ENCODE measurements at places on chromosomes 16 and 17.
A peak's percentile ranks its signal among the peaks of the same experiment; 100 is the strongest.

- H3K4me3 ChIP-seq = no peak overlapping the region
- no peaks in the 10 kb centered on the region for H3K36me3 ChIP-seq
- H3K4me1 ChIP-seq = no peaks in the 10 kb centered on the region
- H3K27ac ChIP-seq = no peak overlapping the region
- H3K27me3 ChIP-seq = no peaks in the 10 kb centered on the region
Observed at GRCh38 chr17:68775969-68776368, 174.8 kb upstream of the FAM20A start.

DNA sequence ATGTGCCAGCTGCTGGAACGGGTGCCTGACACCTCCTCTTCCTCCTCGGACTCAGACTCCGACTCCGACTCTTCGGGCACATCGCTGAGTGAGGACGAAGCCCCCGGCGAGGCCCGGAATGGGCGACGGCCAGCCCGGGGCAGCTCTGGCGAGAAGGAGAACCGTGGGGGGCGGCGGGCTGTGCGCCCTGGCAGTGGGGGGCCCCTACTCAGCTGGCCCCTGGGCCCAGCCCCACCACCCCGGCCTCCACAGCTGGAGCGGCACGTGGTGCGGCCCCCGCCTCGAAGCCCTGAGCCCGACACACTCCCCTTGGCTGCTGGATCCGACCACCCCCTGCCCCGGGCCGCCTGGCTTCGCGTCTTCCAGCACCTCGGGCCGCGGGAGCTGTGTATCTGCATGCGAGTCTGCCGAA, 6.8 kb downstream of the FBXL19 start:
- no peak overlapping the region for H3K4me3 ChIP-seq
- DNase-seq = no peak
- peaks cover 34% of the 10 kb centered on the region for H3K36me3 ChIP-seq
- H3K27me3 ChIP-seq = no peaks in the 10 kb centered on the region

GRCh38 chr17:80005360-80006338, 30.0 kb downstream of the TBC1D16 start:
- H3K4me3 ChIP-seq = peak overlapping the region; percentile 59
- H3K4me1 ChIP-seq = peaks cover 8% of the 10 kb centered on the region
- H3K36me3 ChIP-seq = no peaks in the 10 kb centered on the region

GRCh38 chr17:76077584-76078110, 1.3 kb upstream of the ZACN start:
- DNase-seq = peak; percentile 20
- peaks cover 45% of the 10 kb centered on the region for H3K4me1 ChIP-seq
- no peak overlapping the region for H3K27ac ChIP-seq
- H3K27me3 ChIP-seq = peaks cover 71% of the 10 kb centered on the region
- H3K4me3 ChIP-seq = peak overlapping the region; percentile 66

DNA sequence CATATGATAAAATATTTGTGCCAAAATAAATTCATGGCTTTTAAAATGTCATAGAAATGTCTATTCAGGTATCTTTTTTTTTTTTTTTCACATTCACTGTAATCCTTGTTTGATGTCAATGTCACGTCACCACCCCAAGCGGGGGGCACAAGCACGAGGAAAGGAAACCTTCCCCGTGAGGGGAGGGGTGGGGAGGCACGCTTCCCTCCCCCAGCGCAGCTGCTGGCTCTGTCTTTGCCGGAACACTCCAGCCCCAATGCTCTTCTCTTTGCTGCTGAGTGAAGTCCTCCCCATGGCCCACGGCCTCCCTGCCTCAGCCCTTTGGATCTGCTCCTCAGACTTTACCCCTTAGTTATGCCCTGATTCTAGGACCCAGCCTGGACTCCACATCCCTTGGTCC, 1.5 kb downstream of the SLC35G3 start:
- DNase-seq = no peak
- no peak overlapping the region for H3K4me3 ChIP-seq
- H3K4me1 ChIP-seq = no peaks in the 10 kb centered on the region
- no peaks in the 10 kb centered on the region for H3K27me3 ChIP-seq

GRCh38 chr16:68246666-68247065, 1.5 kb downstream of the PLA2G15 start:
- H3K4me3 ChIP-seq = no peak overlapping the region
- no peak for DNase-seq
- no peaks in the 10 kb centered on the region for H3K4me1 ChIP-seq
- H3K36me3 ChIP-seq = no peaks in the 10 kb centered on the region

DNA sequence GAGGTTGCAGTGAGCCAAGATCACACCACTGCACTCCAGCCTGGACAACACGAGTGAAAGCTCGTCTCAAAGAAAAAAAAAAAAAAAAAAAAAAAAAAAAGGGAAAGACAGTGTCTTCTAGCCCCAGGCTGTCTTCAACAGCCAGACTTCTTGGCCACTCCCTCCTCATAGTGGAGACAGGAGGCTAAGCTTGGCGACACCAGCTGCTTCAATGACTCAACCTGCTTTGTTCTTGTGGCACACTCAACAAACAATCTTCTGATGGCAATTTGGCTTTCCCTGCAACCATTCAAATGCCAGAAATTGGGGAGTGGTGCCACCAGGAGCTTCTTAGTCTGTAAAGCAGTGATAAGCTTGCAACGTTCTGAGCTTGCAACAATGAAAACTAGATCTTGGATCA, 290.4 kb upstream of the DYNLRB2 start:
- H3K27me3 ChIP-seq = no peaks in the 10 kb centered on the region
- H3K36me3 ChIP-seq = no peaks in the 10 kb centered on the region
- peaks cover 14% of the 10 kb centered on the region for H3K4me1 ChIP-seq
- H3K27ac ChIP-seq = no peak overlapping the region
- no peak for DNase-seq

DNA sequence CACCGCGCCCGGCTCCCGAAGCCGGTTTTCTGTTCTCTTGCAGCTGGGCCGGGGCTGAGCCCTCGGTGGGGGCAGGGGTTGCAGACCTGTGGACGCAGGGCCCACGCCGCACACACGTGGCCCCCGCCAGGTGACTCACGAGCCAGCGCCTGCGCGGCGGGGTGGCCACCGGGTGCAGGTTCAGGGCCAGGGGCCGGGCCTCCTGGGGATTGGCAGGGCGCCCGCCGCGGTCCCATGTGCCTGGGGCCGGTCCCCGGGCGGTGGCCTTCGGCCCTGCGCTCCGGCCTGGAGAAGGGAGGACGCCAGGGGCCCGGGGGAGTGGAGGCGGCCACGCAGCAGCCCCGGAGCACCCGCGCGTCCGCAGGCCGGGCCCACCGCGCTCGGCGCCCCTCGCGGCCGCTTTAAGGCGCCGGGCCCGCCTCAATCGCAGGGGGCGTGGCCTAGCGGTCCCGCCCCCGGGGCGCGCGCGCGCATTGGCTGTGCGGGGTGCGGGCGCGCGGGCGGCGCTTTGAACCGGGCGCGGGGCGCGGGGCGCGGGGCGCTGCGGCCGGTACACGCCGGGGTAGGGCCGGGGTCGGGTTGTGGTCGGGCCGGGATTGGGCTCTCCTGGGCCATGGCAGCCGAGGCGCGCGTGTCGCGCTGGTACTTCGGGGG, at the start of gene SLC25A10:
SLC25A10 (plus strand) TSS at position 471 of the 654 bp plus-strand sequence; CDS start at position 614, 143 bp downstream.
- H3K27me3 ChIP-seq = no peaks in the 10 kb centered on the region
- H3K36me3 ChIP-seq = 0 out of 2 replicates have a peak, but pooled peaks cover under 1% of the 10 kb centered on the region
- H3K27ac ChIP-seq = no peak within 1 kb of the TSS
- DNase-seq = peak; percentile 84

- H3K27me3 ChIP-seq = no peaks in the 10 kb centered on the region
- H3K4me3 ChIP-seq = no peak overlapping the region
- H3K4me1 ChIP-seq = no peaks in the 10 kb centered on the region
- H3K36me3 ChIP-seq = peaks cover 20% of the 10 kb centered on the region
- H3K27ac ChIP-seq = no peak overlapping the region
Observed at GRCh38 chr16:14600164-14600563, 29.9 kb downstream of the PARN start.

- no peaks in the 10 kb centered on the region for H3K36me3 ChIP-seq
- no peak overlapping the region for H3K27ac ChIP-seq
- no peak overlapping the region for H3K4me3 ChIP-seq
- DNase-seq = no peak
Observed at GRCh38 chr17:82219083-82219482, 6.4 kb upstream of the CCDC57 start.

- H3K4me3 ChIP-seq = no peak overlapping the region
- no peak overlapping the region for H3K27ac ChIP-seq
- no peaks in the 10 kb centered on the region for H3K27me3 ChIP-seq
Observed at GRCh38 chr16:50282010-50282538, 15.7 kb downstream of the ADCY7 start.

- H3K27me3 ChIP-seq = no peaks in the 10 kb centered on the region
- no peak overlapping the region for H3K4me3 ChIP-seq
- no peak for DNase-seq
- H3K4me1 ChIP-seq = no peaks in the 10 kb centered on the region
- H3K27ac ChIP-seq = no peak overlapping the region
- H3K36me3 ChIP-seq = peaks cover 24% of the 10 kb centered on the region
Observed at GRCh38 chr16:89801800-89802199, 14.6 kb downstream of the FANCA start.

DNA sequence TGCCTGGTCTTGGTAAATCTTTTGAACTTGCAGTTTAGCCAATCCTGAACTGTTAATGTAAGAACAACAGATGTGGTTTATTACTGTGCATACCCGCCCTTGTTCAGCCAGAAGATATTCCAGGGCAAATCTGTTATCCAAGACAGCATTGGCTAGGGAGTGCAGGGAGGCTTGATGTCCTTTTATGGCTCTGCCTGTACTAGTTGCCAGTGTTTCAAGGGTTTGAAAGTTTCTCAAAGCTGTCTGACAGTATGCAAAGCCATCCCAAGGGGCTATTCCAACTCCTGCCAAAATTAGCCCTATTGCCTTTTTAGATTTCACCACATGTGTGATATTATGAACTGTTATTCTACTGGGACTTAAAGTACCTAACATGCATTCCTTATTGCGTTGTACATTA, 30.1 kb downstream of the LCMT1 start:
- H3K27me3 ChIP-seq = no peaks in the 10 kb centered on the region
- no peak overlapping the region for H3K4me3 ChIP-seq
- DNase-seq = no peak
- peaks cover 18% of the 10 kb centered on the region for H3K36me3 ChIP-seq
- no peak overlapping the region for H3K27ac ChIP-seq

DNA sequence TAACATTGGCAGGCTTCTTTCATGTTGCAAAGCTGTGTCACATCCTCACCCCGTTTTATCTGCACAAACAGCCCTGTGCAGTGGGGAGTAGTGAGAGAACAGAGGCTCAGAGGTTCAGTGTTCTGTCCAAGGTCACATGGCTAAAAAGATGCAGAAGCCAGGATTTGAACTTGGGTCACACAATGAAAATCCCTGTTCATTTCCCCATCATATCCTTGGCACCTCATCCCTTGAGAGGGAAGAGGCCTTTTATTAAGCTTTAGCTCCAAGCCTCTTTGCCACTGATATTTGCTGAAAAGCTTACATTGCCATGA, 106.6 kb downstream of the AMFR start:
- H3K27ac ChIP-seq = no peak overlapping the region
- no peak for DNase-seq
- H3K4me1 ChIP-seq = no peaks in the 10 kb centered on the region
- no peak overlapping the region for H3K4me3 ChIP-seq

GRCh38 chr17:9436630-9437029, 139.0 kb downstream of the STX8 start:
- H3K27ac ChIP-seq = no peak overlapping the region
- DNase-seq = no peak
- no peaks in the 10 kb centered on the region for H3K27me3 ChIP-seq
- H3K36me3 ChIP-seq = no peaks in the 10 kb centered on the region
- 0 out of 2 replicates have a peak, but pooled peaks cover 3% of the 10 kb centered on the region for H3K4me1 ChIP-seq

DNA sequence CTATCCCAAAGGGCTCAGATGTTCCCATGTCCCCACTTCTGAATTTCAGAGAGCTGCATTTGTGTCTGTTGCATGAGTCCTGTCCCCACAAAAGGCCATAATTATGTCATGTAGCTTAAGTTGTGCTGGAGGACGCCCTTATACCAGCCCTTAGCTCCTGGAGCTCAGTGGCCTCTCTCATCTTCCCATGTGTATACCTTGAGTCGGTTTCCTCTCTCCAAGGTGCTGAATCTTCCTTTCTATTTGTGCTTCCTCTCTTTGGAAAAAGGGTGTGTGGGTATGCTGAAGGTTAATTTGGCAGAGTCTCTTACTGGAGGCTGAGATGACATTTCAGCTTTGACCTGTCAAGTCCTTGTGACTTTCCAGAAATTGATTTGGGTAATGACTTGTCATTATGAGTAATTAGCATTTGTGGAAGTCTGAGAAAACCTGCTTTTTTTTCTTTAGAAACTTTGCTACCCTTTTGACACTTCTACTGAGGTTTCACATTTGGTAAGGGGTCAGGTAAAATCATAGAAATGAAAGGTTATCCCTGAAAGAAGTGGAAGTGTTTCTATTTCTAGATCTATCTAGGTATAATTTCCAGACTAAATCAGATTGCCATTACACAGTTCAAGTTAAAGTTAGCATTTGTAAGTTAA, 185.4 kb downstream of the ABCC12 start:
- H3K36me3 ChIP-seq = no peaks in the 10 kb centered on the region
- no peaks in the 10 kb centered on the region for H3K27me3 ChIP-seq
- peak; percentile 90 for DNase-seq
- no peak overlapping the region for H3K27ac ChIP-seq

GRCh38 chr16:9941245-9941644, 241.0 kb downstream of the GRIN2A start:
- no peak overlapping the region for H3K27ac ChIP-seq
- H3K4me3 ChIP-seq = no peak overlapping the region
- H3K27me3 ChIP-seq = no peaks in the 10 kb centered on the region
- no peak for DNase-seq

DNA sequence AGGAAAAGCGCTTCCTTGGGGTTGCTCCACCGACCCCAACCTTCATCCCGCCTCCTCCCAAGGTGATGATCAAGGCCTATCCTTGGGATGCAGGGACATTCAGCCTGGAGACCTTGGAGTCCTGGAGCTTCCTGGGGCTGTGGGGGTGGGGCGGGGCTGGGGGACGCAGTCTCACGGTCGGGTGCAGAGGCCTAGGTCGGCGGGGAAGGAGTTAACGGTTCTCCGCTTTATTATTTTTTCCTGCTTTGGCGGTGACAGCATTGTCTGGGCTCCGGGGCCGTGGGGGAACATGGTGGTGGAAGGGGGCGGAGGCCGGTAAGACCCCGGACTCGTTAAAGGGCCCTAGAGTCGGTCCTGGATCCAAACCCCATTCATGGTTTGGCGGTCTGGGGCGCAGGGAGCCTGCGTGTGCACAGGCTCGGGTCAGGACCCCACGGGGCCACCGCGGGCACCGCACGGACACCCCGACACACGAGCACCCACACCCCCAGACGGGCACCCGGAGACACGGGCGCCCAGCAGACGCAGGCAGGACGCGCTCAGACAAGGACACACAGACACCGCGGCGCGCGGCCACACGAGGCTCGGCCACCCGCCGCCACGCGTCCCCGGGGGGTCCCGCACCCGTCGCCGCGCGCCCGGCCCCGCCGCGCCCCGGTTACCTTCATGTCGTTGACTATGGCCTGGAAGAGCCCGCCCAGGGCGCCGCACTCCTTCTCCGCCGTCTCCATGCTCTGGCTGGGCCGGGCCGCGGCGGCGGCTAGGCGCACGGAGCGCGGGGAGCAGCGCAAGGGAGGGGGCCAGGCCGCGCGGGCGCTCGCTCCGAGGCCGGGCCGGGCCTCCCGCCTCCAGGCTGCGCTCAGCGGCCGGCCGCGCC, 554 bp downstream of the MTSS2 start:
- H3K27me3 ChIP-seq = peaks cover 8% of the 10 kb centered on the region
- peaks cover 10% of the 10 kb centered on the region for H3K4me1 ChIP-seq
- no peak overlapping the region for H3K27ac ChIP-seq
- DNase-seq = no peak

Data from GM23338 (cell line).